ENCODE measurements at places on chromosomes 5 and 9.

- DNase-seq = no peak
Measured at GRCh38 chr9:20208961-20209371, 413.3 kb downstream of the MLLT3 start.

DNA sequence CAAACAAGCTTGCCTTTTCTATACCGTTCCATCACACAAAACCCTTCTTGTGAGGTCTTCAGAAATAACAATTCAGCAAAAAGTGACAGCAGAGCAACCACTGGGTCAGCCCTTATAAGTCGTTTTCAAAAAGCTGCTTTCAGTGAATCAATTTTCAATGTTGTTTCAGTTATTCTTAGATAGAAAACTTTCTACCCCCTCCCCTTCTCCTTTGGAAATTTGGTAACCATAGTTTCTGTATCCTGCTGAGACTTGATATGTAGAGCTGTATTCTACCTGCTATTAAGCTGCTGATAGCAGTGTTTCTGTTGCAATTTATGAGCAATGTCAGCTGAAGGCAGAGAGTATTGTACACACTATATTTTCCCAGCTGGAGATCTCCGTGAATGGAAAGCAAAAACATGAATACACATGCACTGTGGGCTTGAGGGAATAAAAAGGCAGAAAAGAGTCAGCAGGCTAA is 75.7 kb downstream of the ZNF608 start:
- DNase-seq = no peak

GRCh38 chr5:73908395-73908794 is 282.4 kb downstream of the ARHGEF28 start:
- DNase-seq = no peak

- no peak for DNase-seq
Measured at GRCh38 chr5:39892708-39893107, 467.9 kb upstream of the DAB2 start.

DNA sequence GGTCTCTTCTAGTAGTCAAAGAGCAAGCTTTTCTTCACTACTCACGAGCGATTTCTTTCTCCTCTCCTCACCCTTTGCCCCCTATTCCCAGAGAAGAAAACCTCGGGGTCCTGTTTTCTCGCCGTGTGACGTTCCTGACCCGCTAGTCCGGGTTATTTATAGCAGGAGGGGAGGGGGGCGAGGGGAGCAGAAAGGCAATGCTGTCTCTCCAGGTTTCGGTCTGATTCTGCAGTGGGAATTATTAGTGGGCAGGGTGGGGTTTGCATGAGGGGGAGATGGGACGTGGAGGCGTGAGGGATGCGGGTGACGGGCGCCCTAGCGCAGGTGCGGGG is 847 bp upstream of the GABRB2 start:
- DNase-seq = no peak

- DNase-seq = no peak
Measured at GRCh38 chr9:99129091-99129490, 24.2 kb downstream of the TGFBR1 start.

GRCh38 chr9:136728548-136729123 is 14.1 kb downstream of the LCN10 start:
- DNase-seq = no peak

- no peak for DNase-seq
Measured at GRCh38 chr5:57338068-57338867, 144.3 kb downstream of the ACTBL2 start.

DNA sequence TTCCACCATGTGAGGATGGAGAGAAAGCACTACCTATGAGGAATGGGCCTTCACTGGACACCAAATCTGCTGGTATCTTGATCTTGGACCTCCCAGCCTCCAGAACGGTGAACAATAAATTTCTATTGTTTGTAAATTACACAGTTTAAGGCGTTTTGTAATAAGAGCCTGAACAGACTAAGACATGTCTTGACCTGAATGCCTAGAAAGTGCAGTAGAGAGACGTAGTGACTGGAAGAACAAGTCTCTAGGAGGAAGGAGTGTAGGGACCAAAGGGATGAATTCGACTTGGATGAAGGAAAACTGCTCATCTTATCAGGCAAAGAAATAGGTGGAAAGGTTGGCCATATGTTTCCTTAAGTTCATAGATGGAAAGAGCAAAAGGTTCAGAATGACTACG is 309.8 kb upstream of the RGMB start:
- no peak for DNase-seq

- no peak for DNase-seq
Measured at GRCh38 chr9:95791695-95792094, 83.8 kb upstream of the ERCC6L2 start.

DNA sequence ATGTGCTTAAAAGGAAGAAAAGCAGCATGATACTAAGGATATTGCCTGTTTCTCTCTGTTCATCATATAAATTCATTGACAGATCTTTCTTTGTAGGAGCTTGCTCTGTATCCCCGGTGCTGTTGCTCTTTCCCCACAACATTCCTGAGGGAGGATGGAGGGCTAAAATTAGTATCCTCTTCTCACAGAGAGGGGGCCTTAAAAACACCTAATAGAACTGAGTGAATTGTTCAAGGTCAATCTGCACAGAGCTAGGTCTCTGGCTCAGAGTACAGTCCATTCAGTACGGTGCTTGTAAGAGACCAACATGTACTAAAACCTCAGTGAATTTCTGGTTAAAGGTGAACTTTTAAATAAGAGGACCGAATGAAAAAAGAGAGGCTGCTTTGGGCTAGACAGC is 88.7 kb downstream of the PALM2AKAP2 start:
- DNase-seq = no peak

DNA sequence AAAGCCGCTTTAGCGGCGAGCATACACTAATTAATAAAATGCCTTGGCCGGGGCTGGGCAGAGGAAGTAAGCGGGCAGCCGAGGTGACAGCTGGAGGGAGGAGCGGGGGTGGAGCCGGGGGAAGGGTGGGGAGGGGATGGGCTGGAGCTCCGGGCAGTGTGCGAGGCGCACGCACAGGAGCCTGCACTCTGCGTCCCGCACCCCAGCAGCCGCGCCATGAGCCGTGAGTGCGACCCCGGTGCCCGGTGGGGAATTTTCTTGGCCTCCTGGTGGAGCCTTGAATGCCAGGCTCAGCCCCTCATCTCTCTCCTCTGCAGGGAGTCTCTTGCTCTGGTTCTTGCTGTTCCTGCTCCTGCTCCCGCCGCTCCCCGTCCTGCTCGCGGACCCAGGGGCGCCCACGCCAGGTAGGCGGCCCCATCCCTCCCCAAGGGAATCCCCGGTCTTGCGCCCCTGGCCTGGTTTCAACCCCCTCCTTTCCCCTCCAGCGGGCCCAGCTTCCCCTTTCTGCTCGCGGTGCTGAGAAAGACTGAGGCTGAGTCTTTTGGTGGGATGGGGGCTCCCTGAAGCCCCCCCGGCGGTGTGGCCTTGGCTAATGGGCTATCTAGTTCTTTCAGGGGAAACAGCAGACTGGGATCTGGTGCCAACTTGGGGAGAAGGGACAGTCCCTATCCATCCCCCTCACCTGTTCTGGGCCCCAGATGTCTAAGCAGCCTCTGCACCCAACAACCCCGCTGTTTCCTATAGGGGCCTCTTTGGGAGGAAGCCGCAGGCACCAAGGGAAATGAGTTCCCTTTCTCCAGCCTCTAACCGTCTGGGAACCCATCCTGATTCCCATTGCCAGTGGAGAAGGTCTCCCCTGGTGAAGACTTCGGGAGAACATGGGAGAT is at the start of gene PTGS1:
TSS of gene PTGS1 (plus strand) at position 156 of the 887 bp plus-strand sequence. CDS start at position 217, 61 bp downstream.
- no peak for DNase-seq

GRCh38 chr5:151509231-151509630 is 61.8 kb downstream of the SLC36A1 start:
- DNase-seq = no peak

DNA sequence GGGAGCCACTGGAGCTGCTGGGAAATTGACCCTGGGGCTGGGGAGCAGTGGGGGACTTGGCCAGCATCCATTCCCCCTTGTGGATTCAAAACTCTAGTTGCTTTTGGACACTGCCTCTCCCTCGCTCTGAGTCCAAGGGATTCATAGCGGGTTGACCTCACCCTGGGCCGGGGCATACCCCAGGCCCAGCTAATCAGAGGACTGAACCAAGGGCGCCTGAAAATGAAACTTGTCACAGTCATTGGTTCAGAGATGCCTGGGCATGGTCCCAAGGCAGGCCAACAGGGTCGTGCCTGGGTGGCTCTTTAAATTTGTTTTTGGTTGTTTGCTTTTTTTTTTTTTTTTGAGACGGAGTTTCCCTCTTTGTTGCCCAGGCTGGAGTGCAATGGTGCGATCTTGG is 22.6 kb downstream of the STK10 start:
- DNase-seq = no peak

DNA sequence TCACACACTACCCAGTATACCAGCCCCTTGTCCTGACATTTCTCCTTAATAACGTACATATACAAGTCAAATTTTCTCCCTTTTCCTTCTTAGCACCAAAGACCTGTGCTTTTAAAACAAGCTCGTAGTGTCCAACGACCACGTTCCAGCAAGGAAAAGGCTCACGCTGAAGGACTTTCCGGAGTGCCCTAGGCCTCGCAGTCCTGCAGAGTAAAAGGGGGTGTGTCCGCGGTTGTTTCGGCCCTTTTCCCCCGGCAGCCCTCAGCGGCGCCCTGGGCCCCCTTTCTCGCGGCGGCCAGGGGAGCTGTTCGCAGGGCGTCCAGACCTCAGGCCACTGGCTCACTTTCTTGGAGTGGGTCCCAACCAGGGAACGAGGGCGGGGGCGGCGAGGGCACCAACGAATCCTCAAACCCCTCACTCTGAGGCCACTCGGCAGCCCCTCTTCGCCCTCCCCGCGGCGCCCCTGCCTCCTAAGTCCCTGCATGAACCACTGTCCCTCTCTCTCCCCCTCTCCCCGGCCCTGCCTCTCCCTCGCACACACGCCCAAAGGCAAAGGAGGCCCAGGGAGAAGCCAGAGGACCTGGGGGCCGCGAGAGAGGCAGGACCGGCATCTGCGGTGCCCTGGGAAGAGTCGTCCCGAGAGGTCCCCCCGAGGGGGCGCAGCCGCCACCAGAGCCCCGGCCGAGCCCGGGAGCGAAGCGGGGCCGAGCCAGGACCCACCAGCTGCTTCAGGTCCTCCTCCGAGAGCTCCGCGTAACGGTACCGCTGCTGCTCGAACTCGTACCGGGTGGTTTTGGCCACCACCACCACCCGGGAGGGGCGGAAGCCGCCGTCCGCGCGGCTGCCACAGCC is 720 bp downstream of the NADK2 start:
- DNase-seq = no peak

GRCh38 chr9:114076237-114077161 is 1.6 kb downstream of the AMBP start:
- DNase-seq = no peak

DNA sequence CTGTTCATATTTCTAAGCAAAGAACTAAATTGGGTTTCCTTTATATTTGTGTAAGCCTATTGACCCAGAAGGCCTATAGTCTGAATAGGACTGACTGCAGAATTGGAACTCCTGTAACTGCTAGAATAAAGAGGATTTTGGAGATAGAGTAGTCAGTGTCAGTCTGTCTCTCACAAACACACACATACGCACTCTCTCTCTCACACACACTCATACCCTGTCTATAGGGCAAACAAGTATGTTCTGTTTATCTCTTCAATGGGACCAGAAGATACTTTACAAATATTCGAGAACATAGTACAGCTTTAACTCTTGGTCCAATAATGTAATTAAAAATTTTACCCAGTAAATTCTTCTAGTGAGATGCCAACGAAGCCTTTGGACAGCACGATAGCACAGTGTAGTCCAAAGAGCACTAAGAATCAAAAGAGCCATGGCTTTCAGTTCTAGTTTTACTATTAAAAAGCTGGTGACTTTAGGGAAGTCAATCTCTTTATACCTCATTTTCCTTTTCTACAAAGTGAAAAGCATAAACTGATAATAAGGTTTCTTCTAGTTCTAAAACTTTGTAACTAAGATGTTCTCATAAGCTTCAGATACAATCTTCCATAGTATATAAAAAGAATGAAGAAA is 19.3 kb downstream of the ABHD17B start:
- DNase-seq = no peak

DNA sequence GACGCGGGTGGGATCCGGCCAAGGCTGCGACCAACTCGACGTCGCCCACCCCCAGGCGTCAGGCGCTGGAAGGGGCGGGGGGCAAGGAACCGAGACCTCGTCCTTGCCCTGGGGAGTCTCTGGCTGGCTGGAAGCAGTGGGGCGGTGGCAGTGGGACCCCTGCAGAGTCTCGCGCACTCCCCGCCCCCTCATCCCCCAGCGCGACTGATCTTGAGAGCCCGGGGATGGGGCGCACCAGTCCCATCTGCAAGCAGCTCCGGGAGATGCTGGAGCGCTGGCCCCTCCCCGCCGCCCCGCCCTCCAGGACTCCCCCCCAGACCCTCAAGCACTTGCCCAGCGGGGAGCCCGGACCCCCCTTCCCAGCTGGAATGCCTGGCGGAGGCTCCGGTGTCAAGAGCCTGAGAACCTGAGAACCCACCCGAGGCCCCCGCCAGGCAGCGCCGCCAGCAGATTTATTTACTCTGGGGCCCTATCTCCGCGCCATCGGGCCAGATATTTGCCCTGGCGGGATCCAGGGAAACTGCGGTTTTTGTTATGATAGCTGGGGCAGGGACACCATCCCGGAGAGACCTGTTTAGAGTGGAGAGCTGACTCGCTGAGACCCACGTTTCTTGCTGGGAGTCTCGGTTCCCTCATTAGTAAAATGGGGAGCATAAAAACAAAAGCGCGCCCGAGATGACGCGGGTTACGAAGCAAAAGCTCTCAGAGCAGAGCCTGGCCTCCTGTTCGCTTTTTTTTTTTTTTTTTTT is 1.2 kb downstream of the PRRT1B start:
- no peak for DNase-seq

- DNase-seq = no peak
Measured at GRCh38 chr5:111227801-111228200, 3.6 kb downstream of the CAMK4 start.

DNA sequence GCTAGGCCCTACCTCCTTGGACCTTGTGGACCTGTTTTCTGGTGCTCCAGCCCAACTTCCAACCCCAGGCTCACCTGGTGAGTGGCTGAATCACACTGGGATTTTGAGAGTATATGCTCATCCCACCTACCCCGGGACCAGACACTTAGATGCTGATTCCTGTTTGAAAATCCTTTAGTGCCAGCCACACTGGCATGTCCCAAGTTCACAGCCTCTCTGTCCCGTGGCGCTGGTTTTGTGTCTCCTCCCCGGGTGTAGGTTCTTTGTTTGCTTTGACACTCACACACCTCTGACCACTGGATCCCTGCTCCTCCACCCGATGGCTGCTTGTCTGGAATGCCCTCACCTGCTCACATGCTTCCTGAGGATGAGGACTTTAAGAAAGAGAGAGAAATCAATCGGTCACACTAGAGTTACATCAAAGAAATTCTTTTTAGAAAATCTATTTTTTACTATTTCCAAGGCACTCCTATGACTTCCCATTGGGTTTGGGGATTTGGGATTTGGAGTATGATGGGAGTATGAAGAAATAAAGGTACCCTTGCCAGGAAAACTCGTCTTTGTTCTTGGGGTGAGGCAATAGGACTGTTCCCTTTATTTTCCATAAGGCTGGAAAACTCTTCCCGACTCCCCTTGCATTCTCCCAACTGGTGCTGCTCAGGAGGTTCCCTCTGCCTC is 7.3 kb upstream of the SLC25A48 start:
- no peak for DNase-seq

- DNase-seq = no peak
Measured at GRCh38 chr9:32558408-32558934, 6.1 kb upstream of the TOPORS start.

- no peak for DNase-seq
Measured at GRCh38 chr5:108619815-108620214, 127.9 kb upstream of the FER start.

Data from activated CD8-positive, alpha-beta memory T cell treated with anti-CD3 and anti-CD28 coated beads for 1 hour (primary cell).